ENCODE measurements at places on chromosomes 4 and X.

- no peak for DNase-seq
These were observed 124.0 kb downstream of the TENM3 start for GRCh38 chr4:182367153-182367552.

DNA sequence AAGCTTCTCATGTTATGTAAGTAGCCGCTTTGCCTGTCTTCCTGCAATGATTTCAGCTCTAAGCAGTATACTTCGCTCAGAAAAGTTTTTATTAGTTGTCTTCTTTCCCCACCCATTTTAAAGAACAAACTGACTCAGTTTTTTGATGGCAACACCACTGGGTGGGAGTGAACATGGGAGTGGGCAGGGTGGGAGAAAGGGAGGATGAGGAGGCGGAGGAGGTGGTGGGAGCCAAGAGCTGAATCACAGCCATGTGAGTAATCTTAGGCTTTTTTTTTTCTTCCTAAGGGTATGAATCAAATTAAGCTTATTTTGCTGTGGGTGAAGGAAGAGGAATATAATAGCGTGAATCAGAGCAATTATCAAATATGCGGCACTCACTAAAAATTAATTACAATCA is 574.3 kb upstream of the DIPK2B start:
- DNase-seq, result peak; percentile 67

DNA sequence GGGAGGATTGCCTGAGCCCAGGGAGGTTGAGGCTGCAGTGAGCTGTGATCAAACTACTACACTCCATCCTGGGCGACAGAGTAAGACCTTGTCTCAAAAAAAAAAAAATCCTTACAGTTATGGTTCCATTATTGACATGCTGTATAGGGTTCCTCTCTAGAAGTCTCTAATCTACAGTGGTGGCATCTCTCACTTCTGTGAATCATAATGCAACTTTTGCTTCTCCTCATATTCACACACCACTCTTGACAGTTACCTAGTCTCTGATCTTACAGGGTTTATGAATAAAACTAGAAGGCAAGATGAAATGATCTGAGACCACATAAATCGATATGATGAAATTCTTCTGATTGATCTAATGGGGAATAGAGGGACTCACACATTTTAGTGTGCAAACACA is 40.6 kb downstream of the DOCK11 start:
- DNase-seq, result no peak

DNA sequence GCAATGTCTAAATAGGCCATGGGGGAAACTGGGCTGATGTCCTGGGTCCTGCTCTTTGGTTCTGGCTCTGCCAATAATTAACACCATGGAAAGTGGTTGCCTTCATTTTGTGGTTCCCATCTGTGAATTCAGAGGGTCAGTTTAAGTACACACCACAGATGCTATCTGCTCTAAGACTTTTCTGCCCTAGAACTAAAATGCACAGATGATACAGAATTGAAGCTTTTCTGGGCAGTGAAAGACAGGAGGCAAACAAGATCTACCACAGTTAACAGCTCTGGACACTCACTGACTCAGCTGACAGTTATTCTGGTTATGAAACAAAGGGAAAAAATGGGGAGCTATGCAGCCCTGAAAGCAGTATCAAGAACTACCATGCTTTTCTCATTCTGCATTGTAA is 37.3 kb downstream of the APBB2 start:
- no peak for DNase-seq

DNA sequence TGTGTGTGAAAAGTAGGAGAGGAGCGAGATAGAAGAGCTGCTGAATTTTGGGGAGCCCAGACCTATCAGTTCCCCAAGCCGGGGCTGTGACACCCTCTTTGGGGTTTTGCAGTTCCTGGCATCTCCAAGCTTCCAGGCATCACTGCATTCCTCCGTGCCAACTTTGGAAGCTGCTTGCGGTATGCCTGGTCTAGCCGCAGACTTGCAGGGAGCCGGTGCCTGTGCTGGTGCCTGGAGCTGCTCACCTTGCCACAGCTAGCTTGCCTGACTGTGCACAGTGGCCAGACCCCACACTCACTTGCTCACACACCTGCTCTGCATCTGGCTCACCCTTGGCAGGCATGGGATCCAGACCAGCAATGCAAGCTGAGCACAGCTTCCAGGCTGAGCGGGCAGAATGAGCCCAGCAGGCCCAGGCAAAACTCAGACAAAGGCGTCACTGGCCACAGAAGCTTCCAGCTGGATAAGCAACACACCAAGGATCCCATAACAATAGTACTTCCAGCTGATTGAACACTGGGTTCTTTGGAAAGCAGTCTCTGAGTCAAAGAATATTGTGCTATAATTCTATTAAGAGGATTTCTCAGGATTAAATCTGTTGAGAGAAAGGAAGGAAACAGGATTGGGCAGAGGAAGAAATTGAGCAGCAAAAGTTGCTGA is 390.9 kb downstream of the TEX13C start:
- no peak for DNase-seq

GRCh38 chr4:99647071-99647470 is 10.6 kb downstream of the C4orf54 start:
- no peak for DNase-seq

DNA sequence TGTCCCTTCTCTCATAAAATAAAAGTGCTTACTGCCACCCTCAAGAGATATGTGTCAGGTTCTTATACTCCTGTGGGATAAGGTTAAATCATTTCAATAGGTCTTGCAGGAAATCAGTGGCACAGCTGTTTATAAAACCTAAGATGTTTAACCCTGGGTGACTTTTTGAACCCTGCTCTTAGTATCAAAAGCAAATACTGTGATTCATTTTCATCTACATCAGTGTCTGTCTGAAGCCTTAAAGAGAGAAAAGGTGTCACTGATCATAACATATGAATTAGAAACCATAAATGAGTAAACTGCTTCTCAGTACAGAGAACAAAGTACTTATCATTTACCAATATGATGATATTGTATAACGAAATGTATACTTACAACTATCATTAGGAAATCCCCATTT is 59.0 kb downstream of the CCSER1 start:
- DNase-seq, result no peak

GRCh38 chr4:23856630-23857029 is 33.2 kb downstream of the PPARGC1A start:
- no peak for DNase-seq

DNA sequence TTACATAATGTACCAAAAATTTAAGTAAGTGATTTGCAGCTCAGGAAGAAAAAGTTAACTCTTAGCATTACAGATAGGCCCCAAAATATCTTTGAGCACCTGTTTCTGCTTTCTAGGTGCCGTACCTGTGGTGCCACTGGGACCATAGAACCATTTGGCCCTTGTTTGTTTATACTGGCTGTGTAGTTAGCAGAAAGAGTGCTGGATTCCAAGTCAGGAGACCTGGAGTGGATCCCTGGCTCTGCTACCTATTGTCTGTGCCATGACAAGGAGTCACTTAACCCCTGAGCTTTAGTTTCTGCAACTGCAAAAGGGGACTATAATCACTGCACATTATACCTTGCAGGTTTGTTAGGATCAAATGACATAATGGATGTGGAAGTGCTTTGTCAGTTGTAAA is 137.8 kb upstream of the GPR101 start:
- DNase-seq, result no peak

DNA sequence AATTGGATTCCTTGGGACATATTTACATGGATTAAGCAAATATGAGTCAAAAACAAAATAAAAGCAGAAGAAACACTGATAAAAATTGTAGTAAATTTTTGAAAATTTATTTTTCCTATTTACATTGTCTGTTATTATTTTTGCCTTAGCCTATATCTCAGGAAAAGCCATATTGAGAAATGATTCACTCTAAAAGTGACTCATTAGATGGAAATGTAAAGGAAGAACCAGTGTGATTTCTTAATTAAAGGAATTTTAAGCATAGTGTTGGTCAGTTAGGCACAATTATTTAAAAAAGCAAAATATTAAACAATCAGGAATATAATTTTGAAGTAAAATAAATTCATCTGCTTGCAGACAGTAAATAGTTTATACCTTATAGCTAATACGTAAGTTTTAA is 167.4 kb upstream of the NAP1L5 start:
- no peak for DNase-seq

- DNase-seq, result no peak
These were observed 250.5 kb downstream of the STPG2 start for GRCh38 chr4:97892592-97893266.

DNA sequence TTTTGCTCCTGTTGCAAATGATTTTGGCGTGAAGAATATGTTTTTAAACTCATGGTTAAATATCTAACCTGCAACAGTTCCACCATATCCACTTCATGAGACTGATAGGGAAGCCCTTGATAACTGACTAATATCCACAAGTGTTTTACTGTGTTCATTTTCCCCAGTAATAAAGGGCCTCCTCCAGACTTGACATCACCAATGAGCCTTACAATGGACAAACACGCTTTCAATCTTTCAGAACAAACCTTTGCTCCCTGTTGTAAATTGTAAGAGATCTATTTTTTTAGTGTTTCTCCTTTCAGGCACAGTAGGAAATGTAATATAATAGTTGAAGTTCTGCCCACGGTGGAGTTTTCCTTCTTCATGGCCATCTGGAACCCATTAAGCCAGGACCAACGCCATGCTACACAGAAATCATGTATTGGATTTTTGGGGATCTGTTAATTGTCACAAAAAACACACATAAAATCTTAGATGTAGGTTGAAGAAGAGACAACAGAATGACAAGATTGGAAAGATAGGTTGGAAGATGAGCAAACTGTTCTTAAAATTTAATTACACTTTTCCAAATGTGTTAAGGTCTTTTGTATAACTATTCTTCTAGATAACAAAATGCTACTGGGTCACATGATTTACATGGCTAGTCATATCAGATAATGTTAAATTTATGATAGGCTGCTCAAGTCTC is 1030.1 kb downstream of the FSTL5 start:
- no peak for DNase-seq

- no peak for DNase-seq
These were observed 52.8 kb upstream of the CCSER1 start for GRCh38 chr4:90074322-90074886.

DNA sequence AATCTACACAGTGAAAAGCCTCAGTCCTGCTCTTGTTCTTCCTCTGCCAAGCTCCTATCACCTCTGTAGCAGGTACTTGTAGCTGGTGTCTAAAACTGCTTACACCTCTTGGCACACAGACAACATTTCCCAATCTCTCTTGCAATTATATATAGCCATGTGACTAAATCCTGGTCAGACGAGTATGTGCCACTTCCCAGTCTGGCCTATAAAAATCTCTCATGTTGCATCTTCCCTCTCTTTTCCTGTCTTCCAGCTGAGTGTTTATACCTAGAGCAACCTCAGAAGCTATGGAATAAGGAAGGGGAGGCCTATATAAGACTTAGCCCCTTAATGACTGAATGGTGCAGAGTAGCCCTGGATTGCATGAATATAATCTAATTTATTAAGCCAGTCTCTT is 105.8 kb downstream of the RNF150 start:
- DNase-seq, result no peak

- no peak for DNase-seq
These were observed 156.2 kb upstream of the SLC7A11 start for GRCh38 chr4:138398322-138398721.

DNA sequence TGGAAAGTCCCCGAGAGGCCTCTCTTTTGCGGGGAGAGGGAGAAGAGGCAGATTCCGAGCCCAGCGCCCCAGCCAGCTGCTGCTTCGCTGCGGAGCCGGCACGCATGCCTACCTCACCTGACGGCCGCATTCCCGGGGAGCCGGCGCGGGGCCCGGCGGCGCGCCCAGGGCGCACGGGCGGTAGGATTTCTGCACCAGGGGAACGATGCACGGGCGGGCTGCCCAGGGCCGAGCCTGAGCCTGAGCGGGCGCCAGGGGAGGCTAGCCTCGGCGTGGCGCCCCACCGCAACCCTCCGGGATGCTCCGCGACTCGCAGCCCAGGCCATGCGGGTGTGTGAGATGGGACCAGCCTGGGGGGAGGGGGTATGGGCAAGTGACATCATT is 81.3 kb upstream of the SCML1 start:
- peak; percentile 12 for DNase-seq

DNA sequence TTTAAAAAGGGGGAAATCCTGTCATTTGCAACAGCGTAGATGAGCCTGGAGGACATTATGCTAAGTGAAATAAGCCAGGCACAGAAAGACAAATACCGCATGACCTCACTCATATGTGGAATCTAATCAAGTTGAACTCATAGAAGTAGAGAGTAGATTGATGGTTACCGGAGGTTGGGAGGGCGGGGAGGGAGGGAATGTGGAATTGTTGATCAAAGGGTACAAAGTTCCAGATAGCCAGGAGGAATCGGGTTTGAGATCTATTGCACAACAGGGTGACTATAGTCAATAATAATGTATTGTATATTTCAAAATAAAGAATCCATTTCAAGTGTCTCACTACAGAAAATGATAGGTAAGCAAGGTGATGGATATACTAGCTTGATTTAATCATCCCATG is 393.2 kb downstream of the BCOR start:
- DNase-seq, result no peak

GRCh38 chr4:76584241-76585152 is 149.5 kb downstream of the SHROOM3 start:
- DNase-seq, result no peak

DNA sequence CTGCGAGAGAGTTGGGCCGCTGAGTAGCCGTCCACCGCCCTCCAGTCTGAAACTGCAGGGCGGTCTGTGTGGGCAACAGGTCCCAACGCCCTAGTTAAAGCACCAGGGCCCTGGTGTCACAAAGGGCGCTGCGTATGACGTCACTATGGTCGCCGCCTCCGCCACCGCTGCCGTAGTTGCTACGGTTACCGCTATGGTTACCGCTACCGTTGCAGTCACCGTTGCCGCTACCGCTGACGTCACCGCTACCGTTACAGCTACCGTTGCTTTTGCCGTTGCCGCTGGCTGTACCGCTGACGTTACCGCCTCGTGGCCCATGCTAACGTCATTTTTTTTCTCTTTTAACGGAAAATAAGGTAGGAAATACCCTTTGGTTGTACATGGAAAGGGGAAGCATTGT is at the start of gene PPP1R2C:
Gene PPP1R2C (minus strand): TSS at position 68 of the 400 bp plus-strand sequence. CDS start 84 bp downstream, outside the sequence.
- no peak for DNase-seq

GRCh38 chr4:53676402-53676871 is 85.2 kb upstream of the LNX1 start:
- DNase-seq, result no peak

- DNase-seq, result no peak
These were observed 75.6 kb downstream of the PPP2R2C start for GRCh38 chr4:6396696-6397236.

DNA sequence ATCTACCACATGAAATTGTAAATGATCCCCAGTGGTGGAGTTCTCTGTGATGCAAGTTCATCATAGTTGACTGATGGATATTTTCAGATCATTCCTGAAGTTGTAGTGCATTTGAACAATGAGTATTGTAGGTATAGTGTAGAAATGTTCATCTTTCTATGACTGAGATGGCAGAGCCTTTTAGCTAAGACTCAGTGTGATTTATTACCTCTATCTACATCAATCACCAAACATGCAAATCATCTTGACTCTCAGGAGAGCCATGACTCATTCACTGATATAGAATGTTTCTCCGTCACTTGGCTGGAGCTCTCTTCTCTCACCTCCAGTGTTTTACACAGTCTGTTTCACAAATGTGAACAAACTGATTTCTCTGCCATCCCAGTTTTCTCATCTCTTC is 392.6 kb downstream of the IL1RAPL1 start:
- no peak for DNase-seq

GRCh38 chr4:42750856-42751255 is 94.0 kb upstream of the ATP8A1 start:
- no peak for DNase-seq

GRCh38 chr4:100424376-100424775 is 93.4 kb downstream of the EMCN start:
- no peak for DNase-seq

- no peak for DNase-seq
These were observed 20.3 kb upstream of the HMX1 start for GRCh38 chr4:8891646-8892555.
